ENCODE measurements at places on chromosomes 12 and 14.

- no peak for DNase-seq
Observed at GRCh38 chr12:26287671-26288381, 92.5 kb downstream of the SSPN start.

GRCh38 chr12:76074701-76075336 is 9.7 kb downstream of the NAP1L1 start:
- DNase-seq, result no peak

- DNase-seq, result no peak
Observed at GRCh38 chr14:35435177-35435576, 30.6 kb upstream of the NFKBIA start.

GRCh38 chr14:104298458-104298857 is 160.1 kb downstream of the KIF26A start:
- DNase-seq, result no peak

DNA sequence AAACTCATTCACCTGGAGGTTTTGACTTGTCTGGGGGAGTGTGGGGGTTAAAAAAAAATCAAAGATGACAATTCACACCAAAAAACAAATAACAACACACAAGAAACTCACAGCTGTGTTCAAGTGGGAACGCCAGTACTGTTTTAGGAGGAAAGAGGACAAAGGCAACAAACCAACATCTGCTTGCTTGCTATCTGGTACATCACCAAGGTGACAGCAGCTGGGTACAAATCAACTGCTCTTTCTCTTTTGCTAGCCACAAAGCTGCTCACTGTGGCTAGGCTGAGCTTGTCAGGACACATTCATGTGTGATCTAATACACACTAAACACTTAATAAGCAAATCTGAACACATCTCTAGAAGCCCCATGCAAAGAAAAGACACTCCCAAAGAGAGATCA is 128.0 kb upstream of the RAP1B start:
- DNase-seq, result no peak

DNA sequence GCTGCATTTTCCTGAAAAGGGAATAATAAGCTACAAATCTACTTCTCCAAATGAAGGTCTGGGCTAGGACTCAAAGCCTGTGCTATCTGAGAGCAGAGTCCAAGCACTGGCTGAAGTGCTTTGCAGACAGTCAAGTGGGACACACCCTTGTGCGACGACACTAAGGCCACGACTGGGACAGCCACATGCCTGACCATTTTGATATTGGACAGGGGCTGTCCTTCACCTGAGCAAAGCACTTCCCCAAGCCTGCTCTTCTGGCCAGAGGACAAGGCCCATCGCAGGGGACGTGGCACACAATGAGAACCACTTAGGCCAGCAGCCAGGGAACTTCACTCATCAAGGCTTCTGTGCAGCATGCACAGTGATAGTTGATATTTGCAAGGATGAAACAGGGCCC is 71.4 kb downstream of the RBM19 start:
- no peak for DNase-seq

- DNase-seq, result peak; percentile 42
Observed at GRCh38 chr14:64755781-64756221, 51.6 kb downstream of the PLEKHG3 start.

DNA sequence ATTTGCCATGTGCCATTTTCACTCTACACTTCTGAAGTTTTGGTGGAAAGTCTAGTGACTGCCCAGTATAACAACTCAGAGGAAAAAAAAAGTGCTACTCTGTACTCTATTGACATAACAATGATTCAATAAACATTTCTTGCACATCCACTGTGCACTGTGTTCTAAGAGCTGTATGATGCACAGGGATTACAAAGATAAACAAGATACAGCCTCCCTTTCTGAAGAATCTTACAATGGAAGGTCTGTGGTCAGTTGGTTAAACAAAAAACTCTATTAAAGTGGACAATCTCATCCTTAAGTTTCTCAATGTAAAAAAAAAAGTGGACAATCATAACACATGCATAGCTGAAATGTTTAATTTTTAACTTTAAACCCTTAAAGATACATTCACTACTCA is 105.7 kb upstream of the RASSF8 start:
- no peak for DNase-seq

GRCh38 chr12:100127766-100128511 is 14.7 kb downstream of the BLTP3B start:
- DNase-seq, result no peak

- no peak for DNase-seq
Observed at GRCh38 chr12:106022568-106023012, 116.2 kb downstream of the NUAK1 start.

GRCh38 chr12:101746196-101746595 is 6.9 kb upstream of the SYCP3 start:
- no peak for DNase-seq

GRCh38 chr12:697481-697880 is 34.2 kb upstream of the NINJ2 start:
- no peak for DNase-seq

DNA sequence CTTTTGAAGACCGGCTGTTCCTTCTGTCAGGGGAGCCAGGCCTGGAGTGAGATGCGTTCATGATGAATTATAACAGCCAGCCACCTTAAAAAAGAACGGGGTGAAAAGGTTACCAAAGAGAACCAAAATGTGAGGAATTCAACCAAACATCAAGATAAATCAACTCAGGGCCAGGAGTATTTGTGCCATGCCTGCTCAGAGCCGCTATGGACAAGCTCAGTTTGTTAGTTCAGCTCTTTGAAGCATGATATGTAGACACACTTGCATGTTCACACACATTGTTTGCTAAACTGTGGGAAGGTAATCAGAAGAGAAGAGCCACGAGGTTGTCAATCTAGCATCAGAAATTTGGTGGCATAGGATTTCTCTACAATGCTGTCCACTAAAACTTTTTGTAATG is 367.4 kb upstream of the TBX3 start:
- no peak for DNase-seq

- DNase-seq, result no peak
Observed at GRCh38 chr14:34064349-34064748, 113.5 kb upstream of the EGLN3 start.

- no peak for DNase-seq
Observed at GRCh38 chr14:97116546-97116945, 319.4 kb downstream of the VRK1 start.

GRCh38 chr12:55671746-55672145 is 35.1 kb downstream of the OR10P1 start:
- DNase-seq, result no peak

DNA sequence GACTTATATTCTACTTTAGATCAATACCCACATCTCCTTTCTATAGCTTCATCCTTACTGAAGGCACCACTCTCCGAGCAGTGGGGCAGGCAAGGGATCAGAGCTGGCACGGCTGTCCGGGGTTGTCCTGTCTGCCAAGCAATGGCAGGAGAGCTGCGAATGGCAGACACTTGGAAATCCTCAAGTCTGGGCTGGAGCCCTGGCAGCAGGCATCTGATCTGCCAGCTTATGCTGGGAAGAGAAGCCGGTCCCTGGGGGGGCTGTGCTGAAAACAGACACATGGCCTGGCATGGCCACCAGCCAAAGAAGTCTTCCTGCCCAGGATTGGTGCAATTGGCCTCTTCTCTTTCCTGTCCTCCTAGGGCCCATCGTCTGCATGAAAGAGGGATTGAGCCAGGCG is 280.2 kb upstream of the PWP1 start:
- no peak for DNase-seq

GRCh38 chr12:26939953-26940352 is 1.7 kb downstream of the FGFR1OP2 start:
- no peak for DNase-seq

- DNase-seq, result no peak
Observed at GRCh38 chr14:95674613-95675012, 11.6 kb upstream of the TCL1B start.

DNA sequence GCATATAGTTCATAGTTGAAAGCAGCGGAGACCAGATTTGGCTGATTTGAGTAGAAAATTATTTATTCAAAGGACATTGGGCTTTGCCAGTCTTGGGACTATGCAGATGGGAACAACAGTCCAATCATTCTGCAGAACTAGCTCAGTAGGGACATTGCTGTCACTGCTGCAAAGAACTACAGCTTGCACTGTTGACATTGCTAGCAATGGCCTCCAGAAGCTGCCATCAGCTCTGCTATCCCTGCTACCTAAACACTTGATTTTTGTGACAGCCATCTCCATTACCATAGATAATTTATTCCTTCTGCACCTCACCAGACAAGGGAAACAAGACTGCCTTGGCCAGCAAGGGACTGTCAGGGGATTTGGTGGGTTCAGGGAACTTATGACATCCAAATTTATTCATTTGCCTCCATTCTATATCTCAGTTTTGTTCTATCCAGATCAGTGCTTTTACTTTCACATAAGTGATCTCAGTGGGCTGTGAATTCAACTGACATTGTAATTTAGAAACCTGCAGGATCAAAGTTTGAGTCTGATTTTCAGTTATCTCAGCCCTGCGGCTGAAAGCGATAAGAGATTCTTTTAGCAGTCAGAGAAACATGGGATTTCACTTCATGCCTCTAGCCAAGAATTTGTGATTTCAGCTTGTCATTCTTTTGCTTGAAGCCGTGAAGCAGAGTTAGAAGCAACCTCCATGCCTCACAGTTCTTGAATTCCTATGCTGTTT is 136.7 kb upstream of the FBXO33 start:
- DNase-seq, result no peak

DNA sequence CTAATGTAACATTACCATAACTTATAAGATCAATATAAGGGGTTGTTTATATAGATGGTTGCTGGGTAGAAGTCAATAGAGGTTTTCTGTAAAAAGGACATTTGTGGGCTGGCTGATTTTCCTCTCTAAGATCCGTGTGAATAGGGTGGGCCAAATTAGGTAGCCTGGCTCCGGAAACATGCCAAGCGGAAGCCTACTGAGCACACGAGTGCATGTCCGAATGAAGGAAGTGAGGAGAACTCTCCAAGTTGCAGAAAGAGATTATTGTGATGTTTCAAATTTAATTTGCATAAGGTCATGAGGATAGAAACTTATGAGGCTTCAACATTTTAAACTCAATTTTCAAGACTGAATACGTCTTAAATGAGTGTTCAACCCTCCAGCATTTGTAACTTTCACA is 356.7 kb downstream of the SNAPC1 start:
- no peak for DNase-seq

DNA sequence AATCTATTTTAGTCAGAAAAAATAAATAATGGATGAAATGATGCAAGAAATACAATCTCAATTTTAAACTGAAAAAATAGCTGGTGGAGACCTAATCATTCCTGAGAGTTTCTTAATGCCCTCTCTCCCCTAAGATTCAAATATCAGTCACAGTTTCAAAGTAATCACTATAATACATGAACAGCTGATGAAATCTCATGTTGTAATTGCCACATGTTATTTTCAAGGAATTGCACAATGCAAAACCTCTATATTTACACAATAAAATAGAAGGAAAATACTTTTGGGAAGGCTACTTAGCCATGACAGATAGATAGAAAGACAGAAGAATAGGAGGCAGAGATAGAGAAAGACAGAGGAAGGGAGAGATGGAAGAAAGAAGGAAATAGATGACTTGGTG is 18.2 kb downstream of the IFNG-AS1 start:
- DNase-seq, result no peak

GRCh38 chr14:85079842-85080730 is 449.9 kb upstream of the FLRT2 start:
- no peak for DNase-seq

- no peak for DNase-seq
Observed at GRCh38 chr12:4216187-4216927, 57.2 kb upstream of the CCND2 start.

DNA sequence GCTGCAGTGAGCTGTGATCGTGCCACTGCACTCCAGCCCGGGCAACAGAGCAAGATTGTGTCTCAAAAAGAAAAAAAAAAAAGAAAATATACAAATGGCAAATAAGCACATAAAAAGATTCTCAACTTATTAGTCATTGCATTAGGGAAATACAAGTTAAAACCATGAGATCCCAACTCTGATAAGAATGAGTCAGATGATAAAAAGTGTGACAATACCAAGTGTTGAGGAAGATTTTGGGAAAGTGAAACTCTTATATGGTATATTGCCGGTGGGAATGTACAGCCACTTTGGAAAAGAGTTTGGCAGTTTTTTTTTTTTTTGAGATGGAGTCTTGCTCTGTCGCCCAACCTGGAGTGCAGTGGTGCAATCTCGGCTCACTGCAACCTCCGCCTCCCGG is 7.6 kb upstream of the PRPF40B start:
- no peak for DNase-seq

GRCh38 chr14:102403028-102403427 is 40.3 kb downstream of the TECPR2 start:
- DNase-seq, result no peak

DNA sequence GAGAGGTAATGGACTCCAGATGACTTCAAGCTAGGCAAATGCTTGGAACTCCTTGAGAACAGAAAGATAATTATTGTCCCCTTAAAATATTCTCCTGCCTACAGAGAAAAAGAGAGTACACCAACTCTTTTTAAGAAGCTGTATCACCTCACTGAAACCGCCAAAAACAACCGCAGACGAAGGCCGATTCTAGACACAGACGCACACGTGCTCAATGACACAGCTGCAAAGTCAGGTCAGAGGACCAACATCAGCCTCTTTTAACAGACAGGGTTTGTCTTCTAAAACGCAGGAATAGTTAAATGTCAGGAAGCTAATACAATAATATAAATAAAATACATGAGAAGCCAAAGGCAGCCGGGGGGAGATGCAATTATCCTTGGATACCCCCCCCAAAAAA is 19.0 kb downstream of the SLC15A4 start:
- DNase-seq, result no peak

- no peak for DNase-seq
Observed at GRCh38 chr12:69513297-69513696, 43.1 kb downstream of the FRS2 start.

DNA sequence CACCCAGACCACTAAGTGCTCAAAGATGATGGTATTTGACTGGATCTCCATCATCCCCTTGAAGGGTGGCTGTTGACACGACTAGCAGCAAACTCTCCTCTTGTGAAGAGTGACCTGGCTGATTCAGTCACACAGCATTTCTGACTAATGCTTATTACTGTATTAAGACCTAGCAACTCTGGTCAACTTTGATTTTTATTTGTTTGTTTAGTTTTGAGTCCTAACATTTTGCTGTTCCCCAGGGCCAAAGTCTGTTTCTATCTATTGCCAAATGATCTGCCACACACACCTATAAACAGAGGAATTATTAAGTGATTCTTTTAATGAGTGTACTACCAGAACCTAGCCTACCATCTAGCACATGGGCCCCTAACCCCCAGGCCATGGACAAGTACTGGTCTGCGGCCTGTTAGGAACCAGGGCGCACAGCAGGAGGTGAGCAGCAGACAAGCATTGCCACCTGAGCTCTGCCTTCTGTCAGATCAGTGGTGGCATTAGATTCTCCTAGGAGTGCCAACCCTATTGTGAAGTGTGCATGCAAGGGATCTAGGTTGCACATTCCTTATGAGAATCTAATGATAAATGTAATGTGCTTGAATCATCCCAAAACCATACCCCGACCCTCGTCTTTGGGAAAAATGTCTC is 120.0 kb downstream of the RPS6KA5 start:
- no peak for DNase-seq

DNA sequence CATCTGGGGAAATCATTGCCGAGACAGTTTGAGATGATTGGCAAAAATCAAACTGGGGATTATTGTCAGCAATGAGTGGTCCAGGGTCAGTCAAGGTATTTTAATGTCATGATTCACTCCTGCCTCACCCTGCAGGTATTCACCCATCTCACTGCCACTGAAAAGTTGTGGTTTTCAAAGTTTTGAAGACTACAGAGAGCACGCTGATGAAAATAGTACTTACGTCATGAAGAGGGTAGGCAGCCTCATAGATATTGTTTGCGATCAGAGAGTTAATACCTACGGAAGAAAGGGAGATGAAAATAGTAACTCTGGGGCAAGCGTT is 138.0 kb downstream of the ANO2 start:
- DNase-seq, result no peak
